CD4-positive, CD25-positive, alpha-beta regulatory T cell (primary cell): ENCODE measurements at places on chromosomes 6 and 20.

- no peaks in the 10 kb centered on the region for H3K27me3 ChIP-seq
- H3K36me3 ChIP-seq = no peaks in the 10 kb centered on the region
- no peak overlapping the region for H3K27ac ChIP-seq
- no peaks in the 10 kb centered on the region for H3K4me1 ChIP-seq
- no peak for DNase-seq
Measured at GRCh38 chr6:15897063-15897876, 231.6 kb upstream of the MYLIP start.

GRCh38 chr6:83633149-83633548, 75.8 kb downstream of the SNAP91 start:
- no peaks in the 10 kb centered on the region for H3K36me3 ChIP-seq
- DNase-seq = no peak
- H3K27ac ChIP-seq = no peak overlapping the region
- H3K4me1 ChIP-seq = no peaks in the 10 kb centered on the region
- H3K27me3 ChIP-seq = no peaks in the 10 kb centered on the region

GRCh38 chr6:127963495-127963894, 62.6 kb upstream of the THEMIS start:
- no peak for DNase-seq
- no peaks in the 10 kb centered on the region for H3K27me3 ChIP-seq
- H3K4me3 ChIP-seq = no peak overlapping the region
- H3K4me1 ChIP-seq = no peaks in the 10 kb centered on the region
- no peak overlapping the region for H3K27ac ChIP-seq
- no peaks in the 10 kb centered on the region for H3K36me3 ChIP-seq

GRCh38 chr6:146550911-146551310, 7.3 kb downstream of the RAB32 start:
- no peak overlapping the region for H3K4me3 ChIP-seq
- DNase-seq = no peak
- H3K36me3 ChIP-seq = no peaks in the 10 kb centered on the region
- H3K27ac ChIP-seq = no peak overlapping the region

- H3K4me3 ChIP-seq = no peak overlapping the region
- no peaks in the 10 kb centered on the region for H3K36me3 ChIP-seq
- H3K27me3 ChIP-seq = no peaks in the 10 kb centered on the region
- no peak overlapping the region for H3K27ac ChIP-seq
- no peak for DNase-seq
Measured at GRCh38 chr20:13099676-13100075, 90.9 kb downstream of the SPTLC3 start.
